ENCODE measurements at places on chromosomes 1 and 21. TPM values are rescaled to one million over a fixed set of nuclear protein-coding genes. Genes with fewer than 3 reads are reported as not detected.

The SYCP1 gene
- total RNA-seq: not detected

The SLC2A5 gene
- total RNA-seq: 0.94 TPM

The PANK4 gene
- total RNA-seq: 44.4 TPM

The SPRR2F gene
- not detected for total RNA-seq

The ADAMTSL4 gene
- total RNA-seq: 0.31 TPM

The DMRTA2 gene
- 5.3 TPM for total RNA-seq

The CD52 gene
- not detected for total RNA-seq

The COL6A1 gene
- 56.7 TPM for total RNA-seq

The SIM2 gene
- total RNA-seq: not detected

The ITGB2 gene
- total RNA-seq: 8.5 TPM

The PRXL2B gene
- 17.2 TPM for total RNA-seq

The TTC39A gene
- 0.94 TPM for total RNA-seq

The RAD54L gene
- 1.9 TPM for total RNA-seq

The NTNG1 gene
- total RNA-seq: 14.4 TPM

The PRKCZ gene
- total RNA-seq: 54.8 TPM

The ARHGAP29 gene
- total RNA-seq: 15.7 TPM

The SERPINC1 gene
- not detected for total RNA-seq

The AMY2A gene
- total RNA-seq: not detected

The TTLL7 gene
- total RNA-seq: 287 TPM

The RNF186 gene
- total RNA-seq: not detected

The TMEM201 gene
- 9.1 TPM for total RNA-seq

The SLC45A3 gene
- 3.8 TPM for total RNA-seq

The TRIM17 gene
- total RNA-seq: 2.2 TPM

The SPRR1B gene
- total RNA-seq: not detected

The FAM72B gene
- total RNA-seq: 1.6 TPM

The SPRR2B gene
- not detected for total RNA-seq

The ITLN2 gene
- not detected for total RNA-seq

The ECM1 gene
- total RNA-seq: 2.8 TPM

The TLR5 gene
- total RNA-seq: 0.63 TPM

The CLCNKA gene
- total RNA-seq: not detected

The BARHL2 gene
- total RNA-seq: not detected

The RABGAP1L gene
- 172 TPM for total RNA-seq

The ARHGEF16 gene
- total RNA-seq: not detected

The CD5L gene
- not detected for total RNA-seq

The CCDC27 gene
- total RNA-seq: not detected

The SFN gene
- 0.63 TPM for total RNA-seq

The GPR153 gene
- 27.2 TPM for total RNA-seq

The IFNLR1 gene
- under 0.01 TPM for total RNA-seq

The SPRR2G gene
- not detected for total RNA-seq

The TTC34 gene
- 0.63 TPM for total RNA-seq

The VASH2 gene
- total RNA-seq: 80.4 TPM

The PLPPR5 gene
- 87.6 TPM for total RNA-seq

The HAO2 gene
- total RNA-seq: not detected

The PALMD gene
- total RNA-seq: 49.1 TPM

The WNT3A gene
- total RNA-seq: not detected

The TEDDM1 gene
- not detected for total RNA-seq

All from parietal lobe (tissue), 2 donors.